ENCODE measurements at places on chromosomes 1 and 21.

DNA sequence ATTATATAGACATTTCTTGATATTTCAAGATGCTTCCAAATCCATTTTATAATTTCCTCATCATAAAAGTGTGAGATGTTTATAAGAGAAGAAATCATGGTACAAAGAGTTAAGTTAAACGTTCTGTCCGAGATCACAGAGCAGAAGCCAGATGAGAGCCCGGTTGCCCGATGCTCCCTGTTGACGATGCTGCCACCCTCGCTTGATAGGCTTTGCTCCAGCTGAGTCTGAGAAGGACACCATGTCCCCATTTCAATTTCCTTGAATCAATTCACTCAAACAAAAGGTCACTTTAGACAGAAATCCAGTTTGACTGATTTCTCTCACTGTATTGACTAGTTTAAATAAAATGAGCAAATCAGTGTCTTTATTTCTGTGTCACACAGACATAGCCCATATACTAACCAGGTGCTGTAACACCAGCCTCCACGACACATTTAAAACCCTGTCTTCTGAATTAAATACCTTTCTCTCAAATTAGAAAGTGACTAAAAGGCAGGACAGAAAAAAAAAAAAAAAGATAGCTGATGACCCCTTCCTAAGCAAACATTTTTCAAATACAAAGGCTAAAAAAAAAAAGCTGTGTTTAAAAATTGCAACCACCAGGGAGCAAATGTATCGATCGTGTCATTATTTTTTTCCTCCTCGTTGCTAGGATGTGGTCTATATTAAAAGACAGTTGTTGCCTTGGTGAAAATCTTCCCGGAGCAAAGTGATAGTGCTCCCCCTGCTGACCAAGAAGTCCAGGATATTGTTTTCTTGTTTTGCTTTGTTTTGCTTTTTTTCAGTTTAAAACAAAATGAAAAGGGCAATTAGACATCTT is 35.2 kb downstream of the DNASE2B start:
- peak; percentile 23 for DNase-seq

- no peak for DNase-seq
Observed at GRCh38 chr21:38807986-38808385, 2.3 kb downstream of the ETS2 start.

- DNase-seq = no peak
Observed at GRCh38 chr1:157133426-157133825, 4.8 kb downstream of the ETV3 start.

DNA sequence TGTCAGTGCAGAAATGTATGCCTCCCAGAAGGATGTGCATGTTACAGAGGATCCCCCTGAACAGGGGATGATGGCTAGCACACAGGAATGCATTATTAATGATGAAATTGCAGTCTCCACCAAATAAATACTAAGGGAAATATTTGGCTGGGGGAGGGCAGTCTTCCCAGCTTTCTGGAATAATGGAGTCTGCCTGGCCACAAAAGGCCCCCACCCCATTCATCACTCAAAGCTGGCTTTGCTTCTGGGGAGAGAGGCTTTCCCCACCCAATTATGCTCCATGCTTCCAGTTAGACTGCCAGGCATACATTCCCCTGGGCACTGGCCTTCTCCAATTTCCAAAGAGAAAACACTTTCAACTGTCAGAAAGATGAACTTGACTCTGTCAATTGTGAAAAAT is 302.7 kb downstream of the SIPA1L2 start:
- DNase-seq = no peak

- no peak for DNase-seq
Observed at GRCh38 chr1:9181990-9182783, 52.4 kb upstream of the H6PD start.

- no peak for DNase-seq
Observed at GRCh38 chr1:156994277-156994676, 51.3 kb downstream of the ARHGEF11 start.

DNA sequence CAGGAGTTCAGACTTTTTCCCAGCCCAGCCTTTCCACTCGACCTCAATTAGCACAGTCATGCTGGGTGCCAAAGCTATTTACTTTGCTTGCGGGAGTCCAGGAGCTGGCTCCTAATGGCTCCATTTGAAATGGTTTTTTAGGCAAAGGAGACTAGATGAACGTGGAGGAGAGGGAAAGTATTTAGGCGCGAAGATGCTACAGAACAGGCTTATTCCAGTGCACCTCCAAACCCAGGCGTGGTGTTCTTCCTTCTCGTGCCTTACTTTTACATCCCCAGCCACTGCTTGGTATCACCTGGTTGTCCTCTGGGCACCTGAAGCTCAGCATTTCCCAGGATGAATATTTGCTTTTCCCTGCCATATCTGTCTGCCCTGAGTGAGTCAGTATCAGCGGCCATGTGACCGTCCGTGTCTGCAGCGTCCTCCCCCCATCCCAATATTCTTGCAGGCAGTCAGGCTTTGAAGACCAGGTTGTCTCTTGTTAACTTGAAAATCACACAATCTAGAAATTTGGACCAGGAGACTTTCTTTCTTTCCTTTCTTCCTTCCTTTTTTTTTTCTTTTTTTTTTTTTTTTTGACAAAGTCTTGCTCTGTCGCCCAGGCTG is 198.5 kb downstream of the DYRK1A start:
- no peak for DNase-seq

DNA sequence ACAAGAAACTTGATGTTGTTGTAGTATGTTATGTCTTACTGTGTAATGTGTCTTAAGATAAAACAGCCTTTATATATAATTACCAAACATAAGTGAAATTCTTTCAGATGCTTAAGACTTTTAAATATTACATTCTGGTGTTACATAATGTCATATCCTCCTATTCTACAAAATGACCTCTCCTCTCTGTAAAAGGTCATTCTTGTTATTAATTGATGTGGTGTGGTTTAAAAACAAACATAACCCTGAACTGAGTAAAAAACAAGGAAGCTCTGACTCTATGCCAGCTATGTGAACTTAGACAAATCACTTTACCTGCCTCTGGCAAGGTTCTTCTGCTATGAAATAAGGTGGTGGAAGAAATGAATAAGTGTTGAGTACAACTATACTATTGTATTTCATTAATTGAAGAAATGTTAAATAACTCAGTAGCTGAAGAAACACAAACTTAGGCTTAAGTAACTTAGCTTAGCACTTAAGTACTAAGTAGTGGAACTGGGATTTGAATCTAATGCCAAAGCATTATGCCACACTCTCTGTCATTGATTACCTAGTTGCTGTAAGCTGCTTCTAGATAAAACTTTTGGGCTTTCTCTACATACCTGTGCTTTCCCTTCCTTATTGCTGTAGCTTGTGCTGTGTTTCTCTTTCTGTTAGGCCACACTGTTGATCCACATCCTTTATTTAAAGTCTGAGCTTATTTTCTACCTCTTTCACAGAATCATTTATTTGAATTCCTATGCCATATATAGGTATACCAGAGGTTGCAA is 859 bp upstream of the ANGPTL1 start:
- DNase-seq = no peak

DNA sequence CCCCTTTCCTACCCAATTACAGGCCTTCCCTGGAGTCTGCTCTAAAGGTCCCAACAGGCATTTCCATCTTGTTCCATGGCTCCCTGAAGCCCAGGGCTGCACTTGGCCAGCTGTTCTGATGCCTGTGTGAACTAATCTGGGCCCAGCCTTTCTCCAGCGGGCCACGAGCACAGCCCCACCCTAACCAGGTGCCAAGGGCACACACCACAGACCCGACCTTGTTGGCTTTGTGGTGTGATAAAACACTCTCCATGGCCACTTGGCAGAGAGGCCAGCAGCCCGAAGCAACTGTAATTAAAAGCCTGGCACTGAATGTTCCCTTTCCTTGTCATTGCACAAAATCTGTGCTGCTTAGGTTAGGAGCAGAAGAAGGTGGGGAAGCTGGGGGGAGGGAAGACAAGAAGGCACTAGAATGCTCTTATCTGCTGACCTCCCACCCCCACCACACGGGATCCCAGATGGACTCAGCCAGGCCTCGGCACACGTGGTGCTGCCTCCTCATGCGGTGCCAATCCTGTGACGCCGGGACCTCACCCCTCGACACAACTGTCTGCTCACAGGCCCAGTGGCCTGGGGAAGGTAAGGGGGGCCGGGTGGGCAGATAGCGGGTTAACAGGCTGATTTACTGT is 9.9 kb downstream of the HCRTR1 start:
- no peak for DNase-seq

DNA sequence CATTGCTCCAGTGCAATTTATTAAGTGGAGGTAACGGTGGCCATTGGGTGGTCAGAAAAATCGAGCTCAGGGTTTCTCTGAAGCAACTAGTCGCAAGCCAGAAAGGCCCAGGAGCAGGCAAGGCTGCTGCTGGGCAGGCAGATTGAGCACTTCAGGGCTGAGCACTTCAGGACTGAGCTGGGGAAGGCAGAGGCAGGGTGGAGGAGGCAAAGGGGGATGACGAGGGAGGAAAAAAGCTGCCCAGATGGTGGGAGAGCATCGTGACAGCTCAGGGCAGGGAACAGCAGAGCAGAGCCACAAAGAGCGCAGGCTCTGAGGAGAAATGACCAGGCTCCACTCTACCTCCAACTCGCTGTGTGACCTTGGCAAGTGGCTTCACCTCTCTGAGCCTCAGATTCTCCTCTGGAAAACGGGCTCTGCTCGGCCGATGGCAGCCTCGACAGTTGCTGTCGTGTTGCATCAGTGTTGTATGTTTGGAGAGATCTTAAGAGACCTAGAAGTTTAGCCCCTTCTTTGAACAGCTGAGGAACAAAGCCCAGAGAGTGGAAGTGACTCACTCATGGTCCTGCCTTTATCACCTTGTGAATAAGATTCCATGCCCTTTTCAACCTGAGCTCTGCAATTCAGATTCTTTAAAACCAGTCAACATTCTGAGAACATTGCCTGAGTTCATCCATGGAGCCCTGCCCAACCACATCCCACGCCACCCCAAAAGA is 141.4 kb downstream of the SYF2 start:
- no peak for DNase-seq

DNA sequence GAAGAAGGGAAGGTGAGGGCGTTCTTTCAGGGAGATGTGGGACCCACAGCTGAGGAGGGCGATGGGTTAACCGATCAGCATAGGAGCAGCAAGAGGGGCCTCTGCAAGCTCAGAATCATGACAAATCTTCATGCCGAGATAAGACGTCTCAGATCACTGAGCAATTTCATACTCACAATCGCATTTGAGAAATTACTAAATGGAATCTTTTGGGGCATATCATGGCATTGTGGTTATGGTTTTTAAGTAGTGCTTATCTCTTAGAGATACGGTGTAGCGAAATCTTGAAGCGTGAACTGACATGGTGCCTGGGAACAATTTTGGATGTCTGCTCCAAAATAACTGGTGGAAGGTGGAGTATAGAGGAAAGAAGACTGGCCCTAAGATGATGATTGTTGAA is 6.2 kb downstream of the TNNT2 start:
- no peak for DNase-seq

DNA sequence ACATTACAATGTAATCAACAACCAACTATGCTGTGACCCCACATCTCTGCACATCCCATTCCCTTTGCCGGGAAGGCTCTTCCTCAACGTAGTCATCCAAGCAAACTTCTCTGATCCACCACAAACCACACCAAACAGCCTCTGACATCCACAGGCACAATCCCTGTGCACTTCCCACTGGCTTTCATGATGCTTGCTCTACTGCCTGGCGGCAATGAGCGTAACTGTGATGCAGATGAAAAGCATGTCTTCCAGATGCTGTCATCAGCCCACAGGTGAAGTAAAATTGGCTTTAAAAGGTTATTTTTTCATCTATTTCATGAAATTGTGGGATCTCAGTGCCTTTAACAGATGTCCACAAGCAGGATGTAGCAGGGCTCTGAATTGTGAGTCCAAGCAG is 635.2 kb downstream of the SMYD3 start:
- DNase-seq = no peak

DNA sequence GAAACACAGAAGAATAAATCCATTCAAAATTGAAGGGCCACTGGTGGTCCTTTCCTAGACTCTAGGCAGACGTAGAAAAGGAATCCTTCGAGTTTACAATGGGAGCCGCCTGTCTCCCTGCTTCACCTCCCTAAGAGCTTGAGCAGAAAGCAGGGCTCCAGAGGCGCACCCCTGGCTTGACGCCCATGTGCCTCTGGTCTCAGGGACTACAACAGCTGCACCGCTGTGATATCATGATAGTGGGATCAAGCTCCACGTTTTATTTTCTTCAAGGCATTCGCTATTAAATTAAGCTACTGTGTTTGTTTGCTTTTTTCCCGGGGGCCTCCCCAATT is 403 bp upstream of the C1orf122 start:
- no peak for DNase-seq

- DNase-seq = no peak
Observed at GRCh38 chr1:109704173-109704572, 7.9 kb upstream of the GSTM5 start.

DNA sequence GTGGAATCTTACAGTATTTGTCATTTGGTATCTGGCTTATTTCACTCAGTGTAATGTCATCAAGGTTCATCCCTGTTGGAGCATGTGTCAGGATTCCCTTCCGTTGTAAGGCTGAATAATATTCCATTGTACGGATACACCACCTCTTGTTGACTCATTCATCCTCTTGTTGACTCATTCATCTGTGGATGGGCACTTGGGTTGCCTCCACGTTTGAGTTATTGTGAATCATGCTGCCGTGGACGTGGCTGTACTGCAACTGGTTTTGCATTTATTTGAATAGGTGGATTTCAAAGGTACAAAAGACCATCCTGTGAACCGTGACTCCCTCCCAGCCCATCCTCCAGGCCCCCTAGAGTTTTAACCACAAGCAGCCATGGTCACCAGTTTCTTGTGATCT is 11.9 kb upstream of the TCP10L start:
- DNase-seq = no peak

GRCh38 chr21:41622831-41623548 is 115.0 kb upstream of the TMPRSS2 start:
- no peak for DNase-seq

DNA sequence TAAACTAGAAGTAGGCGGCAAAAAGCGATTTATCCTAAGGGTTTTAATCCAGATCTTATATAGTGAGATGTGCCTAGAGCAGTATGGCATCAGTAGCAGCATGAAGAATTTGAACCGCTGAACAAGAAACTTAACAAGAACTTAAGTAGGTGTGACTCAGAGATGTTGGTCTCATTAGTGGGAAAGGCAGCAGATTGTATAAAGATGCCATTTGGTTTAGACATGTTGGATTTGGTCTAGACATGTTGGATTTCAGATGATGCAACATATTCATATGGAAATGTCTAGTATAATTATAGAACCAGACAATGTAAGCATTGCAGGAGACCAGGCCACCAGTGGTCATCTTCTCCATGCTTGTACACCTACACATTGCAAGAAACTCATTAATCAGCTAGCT is 42.1 kb upstream of the ZP4 start:
- no peak for DNase-seq

DNA sequence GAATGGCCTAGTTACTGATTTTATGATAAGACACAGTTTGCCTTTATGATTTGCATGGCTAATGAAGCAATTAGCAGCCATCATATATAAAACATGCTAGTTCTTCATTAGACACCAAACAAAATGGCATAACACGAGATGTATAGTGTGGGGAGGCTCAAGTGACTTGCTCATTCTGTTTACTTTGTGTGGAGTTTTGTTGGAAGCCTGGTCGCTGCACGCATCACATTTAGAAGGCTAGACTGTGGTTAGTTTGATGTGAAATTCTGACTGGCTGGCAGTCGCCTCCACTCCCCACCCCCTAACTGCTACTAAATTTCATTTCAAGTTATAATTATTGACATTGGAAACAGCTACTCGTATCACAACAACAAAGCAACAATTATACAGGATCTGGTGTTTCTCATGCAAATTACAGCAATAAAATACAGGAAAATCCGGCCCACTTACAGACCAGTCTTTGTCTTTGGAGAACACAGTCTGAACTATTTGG is 356.1 kb downstream of the LMO4 start:
- DNase-seq = no peak

- DNase-seq = no peak
Observed at GRCh38 chr1:219990782-219991510, 55.4 kb downstream of the EPRS1 start.

GRCh38 chr21:39923476-39923875 is 56.2 kb downstream of the PCP4 start:
- DNase-seq = no peak
